Spleen (tissue), 13 donors: ENCODE measurements at places on chromosomes 1 and 21. TPM values are rescaled to one million over a fixed set of nuclear protein-coding genes. Genes with fewer than 3 reads are reported as not detected.

Gene GBP7
- 0.02 TPM for polyA plus RNA-seq

Gene CFHR2
- polyA plus RNA-seq = not detected

Gene C1orf87
- polyA plus RNA-seq = not detected

Gene GLIS1
- polyA plus RNA-seq = not detected

Gene IL6R
- 2.8 TPM for polyA plus RNA-seq

Gene ZNF648
- polyA plus RNA-seq = not detected

DNA sequence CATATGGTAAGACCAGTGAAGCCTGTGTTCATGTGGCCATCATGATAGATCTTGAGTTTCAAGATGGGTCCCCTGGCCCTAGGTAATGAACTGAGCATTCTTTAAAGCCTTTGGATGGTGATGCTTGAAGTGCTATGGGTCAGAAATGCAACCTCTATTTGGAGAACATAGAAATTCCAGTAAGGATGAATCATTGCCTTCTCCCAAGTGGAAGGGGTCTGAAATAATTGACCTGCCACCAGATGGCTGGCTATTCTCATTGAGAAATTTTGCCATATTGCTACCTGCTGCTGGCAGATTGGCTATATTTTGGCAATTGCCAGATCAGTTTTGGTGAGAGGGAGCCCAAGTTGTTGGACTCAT is 739 bp upstream of the IFI6 start:
- no peak overlapping the region for H3K4me3 ChIP-seq
- H3K36me3 ChIP-seq = no peaks in the 10 kb centered on the region
- H3K4me1 ChIP-seq = peaks cover 52% of the 10 kb centered on the region
- H3K27me3 ChIP-seq = no peaks in the 10 kb centered on the region
- H3K27ac ChIP-seq = peak overlapping the region; percentile 90

DNA sequence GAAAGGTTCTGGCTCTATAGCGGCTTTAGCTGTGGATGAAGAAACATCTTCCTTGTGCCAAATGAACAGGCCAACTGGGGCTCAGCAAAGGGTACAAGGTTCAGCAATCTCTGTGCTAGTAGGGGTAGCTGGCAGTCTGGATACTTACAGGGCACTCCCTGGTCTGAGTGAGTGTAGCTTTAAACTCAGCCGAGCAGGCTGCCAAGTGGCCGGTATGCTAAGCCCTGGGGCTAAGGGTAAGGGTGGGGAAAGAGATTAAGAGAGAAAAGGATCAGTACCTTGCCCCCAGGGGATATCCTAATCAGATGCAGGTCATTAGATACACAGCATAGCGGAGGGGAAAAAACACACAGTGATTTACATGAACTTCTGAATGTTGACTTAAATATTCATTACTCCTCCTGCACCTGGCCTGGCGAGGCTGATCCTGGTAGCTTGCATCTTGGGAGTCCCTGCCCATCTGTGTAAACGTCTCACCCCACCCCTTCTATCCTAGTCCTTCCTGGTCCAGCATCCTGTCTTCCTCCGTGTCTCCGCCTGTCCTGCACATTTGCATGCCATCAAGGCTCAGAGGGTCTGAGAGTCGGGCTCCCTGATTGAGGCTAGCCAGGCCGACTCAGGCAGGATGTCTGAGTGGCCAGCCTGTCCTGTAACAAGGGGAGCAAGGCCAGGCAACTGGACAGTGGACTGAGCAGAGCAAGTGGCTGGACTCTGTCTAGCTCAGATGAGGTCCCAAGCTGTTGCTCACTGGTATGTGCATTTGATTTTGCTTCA is 39.5 kb upstream of the CNTN2 start:
- H3K4me3 ChIP-seq = no peak overlapping the region
- H3K36me3 ChIP-seq = no peaks in the 10 kb centered on the region
- no peak for DNase-seq
- H3K4me1 ChIP-seq = no peaks in the 10 kb centered on the region
- no peak overlapping the region for H3K27ac ChIP-seq

DNA sequence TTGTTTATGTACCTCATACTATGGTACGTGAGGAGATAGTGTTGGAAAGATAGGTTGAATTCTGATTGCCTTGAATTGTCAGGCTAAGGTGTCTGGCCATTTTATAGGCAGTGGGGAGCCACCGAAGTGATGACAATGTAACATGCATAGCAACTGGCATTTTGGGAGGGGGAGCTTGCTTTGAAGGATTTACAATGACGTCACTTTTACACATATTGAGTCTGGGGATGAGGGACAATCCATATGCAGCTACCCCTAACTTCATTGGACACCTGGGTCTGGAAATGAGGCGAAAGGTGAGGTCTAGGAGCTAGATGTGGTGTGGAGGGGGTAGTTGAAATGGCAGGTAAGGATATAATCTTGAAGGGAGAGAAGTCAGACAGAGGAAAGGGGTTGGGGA is 7.7 kb upstream of the CACNA1E start:
- H3K4me1 ChIP-seq = no peaks in the 10 kb centered on the region
- no peak overlapping the region for H3K4me3 ChIP-seq
- no peaks in the 10 kb centered on the region for H3K36me3 ChIP-seq
- DNase-seq = no peak
- H3K27me3 ChIP-seq = no peaks in the 10 kb centered on the region

GRCh38 chr1:172359491-172359999 is 60.9 kb upstream of the C1orf105 start:
- DNase-seq = no peak
- H3K27me3 ChIP-seq = no peaks in the 10 kb centered on the region

DNA sequence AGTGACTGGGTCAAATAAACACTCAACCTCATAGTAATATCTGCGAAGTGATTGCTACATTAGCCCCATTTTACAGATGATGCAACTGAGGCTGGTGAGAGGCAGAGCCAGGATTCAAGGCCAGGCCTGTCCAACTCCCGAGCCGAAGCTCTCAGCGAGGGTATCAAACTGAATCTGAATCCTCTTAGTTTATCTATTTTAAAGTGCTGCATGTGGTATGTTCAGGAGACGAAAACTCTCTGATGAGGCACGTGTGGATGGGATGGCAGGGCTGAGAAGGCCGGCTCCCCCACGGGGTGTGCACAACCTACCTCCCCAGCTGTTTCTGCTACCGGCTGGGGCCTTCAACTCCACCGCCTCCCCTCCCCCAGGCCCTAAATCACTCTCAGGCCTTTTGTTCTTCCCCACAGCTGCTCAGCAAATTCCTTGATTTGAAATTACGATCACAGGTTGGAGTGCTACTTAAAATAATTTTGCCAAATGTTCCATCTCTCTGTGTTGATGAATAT is 171.8 kb downstream of the TOMM20 start:
- H3K4me1 ChIP-seq = peaks cover 33% of the 10 kb centered on the region
- no peak overlapping the region for H3K4me3 ChIP-seq
- no peak for DNase-seq
- H3K27ac ChIP-seq = peak overlapping the region; percentile 24
- H3K27me3 ChIP-seq = no peaks in the 10 kb centered on the region
- H3K36me3 ChIP-seq = no peaks in the 10 kb centered on the region

DNA sequence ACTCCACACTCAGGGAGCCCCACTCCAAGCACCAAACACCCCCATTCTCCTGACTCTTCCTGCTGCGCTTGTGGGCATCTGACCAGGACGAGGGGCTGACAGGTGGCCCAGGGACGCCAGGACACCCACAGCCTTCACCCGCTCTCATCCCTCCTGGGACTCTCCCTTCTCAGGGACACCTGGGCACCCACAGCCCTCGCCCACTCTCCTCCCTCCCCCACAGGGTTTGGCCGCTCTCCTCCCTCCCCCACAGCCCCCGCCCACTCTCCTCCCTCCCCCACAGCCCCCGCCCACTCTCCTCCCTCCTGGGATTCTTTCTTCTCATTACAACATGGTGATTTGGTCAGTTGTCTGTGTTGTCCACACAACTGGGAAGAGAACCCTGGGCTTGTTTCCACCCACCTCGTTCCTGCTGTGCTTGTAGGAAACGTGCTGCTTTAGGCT is 43.4 kb downstream of the PRDM15 start:
- H3K36me3 ChIP-seq = peaks cover 47% of the 10 kb centered on the region
- peak; percentile 52 for DNase-seq
- no peaks in the 10 kb centered on the region for H3K27me3 ChIP-seq

- H3K27ac ChIP-seq = no peak overlapping the region
- no peak for DNase-seq
- no peak overlapping the region for H3K4me3 ChIP-seq
- H3K27me3 ChIP-seq = no peaks in the 10 kb centered on the region
- no peaks in the 10 kb centered on the region for H3K36me3 ChIP-seq
Observed at GRCh38 chr1:220335668-220336067, 63.4 kb upstream of the RAB3GAP2 start.

DNA sequence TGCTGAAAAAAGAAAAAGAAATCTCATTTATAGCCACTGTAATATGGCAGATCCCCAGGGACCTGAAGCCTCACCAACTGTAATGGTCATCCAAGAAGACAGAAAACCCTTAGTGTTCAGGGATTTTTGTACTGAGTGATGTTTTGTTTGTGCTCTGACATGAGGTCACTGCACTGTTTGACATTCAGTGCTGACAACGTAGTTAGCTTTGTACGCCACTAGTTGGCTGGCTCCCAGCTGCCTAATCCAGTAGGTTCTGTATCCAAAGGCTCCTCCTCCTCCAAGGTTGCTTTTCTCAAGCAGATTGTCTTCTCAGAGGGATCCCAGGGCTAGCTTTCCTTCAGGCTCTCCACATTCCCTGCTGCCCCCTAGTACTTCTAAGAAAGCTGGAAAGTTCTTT is 9.5 kb upstream of the YRDC start:
- peaks cover 5% of the 10 kb centered on the region for H3K4me1 ChIP-seq
- no peak overlapping the region for H3K4me3 ChIP-seq
- no peaks in the 10 kb centered on the region for H3K27me3 ChIP-seq
- no peak overlapping the region for H3K27ac ChIP-seq
- peaks cover 95% of the 10 kb centered on the region for H3K36me3 ChIP-seq
- DNase-seq = no peak

DNA sequence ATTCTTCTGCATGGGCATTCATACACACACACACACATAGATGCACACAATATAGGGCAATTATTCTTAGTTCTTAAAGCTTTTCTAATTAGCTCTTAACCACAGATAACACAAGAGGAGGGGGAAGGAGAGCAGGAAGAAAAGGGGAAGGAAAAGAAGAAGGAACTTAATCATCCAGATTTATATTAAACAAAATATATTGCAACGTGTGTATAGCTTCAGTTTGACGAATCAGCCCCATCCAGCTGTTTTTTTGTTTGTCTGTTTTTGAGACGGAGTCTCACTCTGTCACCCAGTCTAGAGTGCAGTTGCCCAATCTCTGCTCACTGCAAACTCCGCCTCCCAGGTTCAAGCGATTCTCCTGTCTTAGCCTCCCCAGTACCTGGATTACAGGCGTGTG is 21.7 kb upstream of the ANKRD13C start:
- no peak overlapping the region for H3K4me3 ChIP-seq
- no peaks in the 10 kb centered on the region for H3K27me3 ChIP-seq
- no peaks in the 10 kb centered on the region for H3K36me3 ChIP-seq
- no peaks in the 10 kb centered on the region for H3K4me1 ChIP-seq
